A549 treated with RU486 at 1 μM for 4 hours (cell line): ENCODE measurements at places on chromosomes 5 and 9. TPM values are rescaled to one million over a fixed set of nuclear protein-coding genes. Genes with fewer than 3 reads are reported as not detected.

PDZD2 gene
- total RNA-seq = 0.08 to 0.26 TPM (median 0.13 TPM) in 4 of 5 replicates, not detected in the other

ZFP2 gene
- not detected in 5 replicates for total RNA-seq

PCDHAC2 gene
- 2.4 to 6.1 TPM (median 2.8 TPM) in 5 replicates for total RNA-seq

IL13 gene
- 0.07 to 0.24 TPM in 2 of 5 replicates, not detected in the others for total RNA-seq

ZSWIM6 gene
- total RNA-seq = 4.2 to 5.8 TPM (median 5.6 TPM) in 5 replicates

PPP3R2 gene
- total RNA-seq = not detected in 5 replicates

C5orf58 gene
- total RNA-seq = not detected in 5 replicates

IFNA13 gene
- total RNA-seq = not detected in 5 replicates

IFNK gene
- total RNA-seq = not detected in 5 replicates

TMEM161B gene
- total RNA-seq = 3.9 to 12.5 TPM (median 8.7 TPM) in 5 replicates

PCDHB12 gene
- 0.05 to 0.09 TPM in 2 of 5 replicates, not detected in the others for total RNA-seq

CCDC192 gene
- not detected in 5 replicates for total RNA-seq

NMUR2 gene
- total RNA-seq = 0.08 to 0.14 TPM in 2 of 5 replicates, not detected in the others

SIT1 gene
- total RNA-seq = not detected in 5 replicates

AGGF1 gene
- 8.5 to 15.9 TPM (median 14.5 TPM) in 5 replicates for total RNA-seq

GPX3 gene
- 14.4 to 20.9 TPM (median 18.1 TPM) in 5 replicates for total RNA-seq

IL4 gene
- total RNA-seq = not detected in 5 replicates

PCDHB7 gene
- total RNA-seq = not detected in 5 replicates

OTULIN gene
- total RNA-seq = 15.8 to 23.1 TPM (median 18.8 TPM) in 5 replicates

ADAMTS2 gene
- total RNA-seq = 0.03 to 0.19 TPM (median 0.09 TPM) in 4 of 5 replicates, not detected in the other

TRPM3 gene
- not detected in 5 replicates for total RNA-seq

BTNL3 gene
- total RNA-seq = not detected in 5 replicates

ORM2 gene
- not detected in 5 replicates for total RNA-seq

PKD2L2 gene
- total RNA-seq = not detected in 5 replicates

FOXD4L6 gene
- 0.11 TPM in 1 of 5 replicates, not detected in the others for total RNA-seq

IFNA2 gene
- total RNA-seq = not detected in 5 replicates

C8G gene
- total RNA-seq = 0.24 to 2.2 TPM (median 0.66 TPM) in 5 replicates

IL7R gene
- total RNA-seq = 0.46 to 0.91 TPM (median 0.62 TPM) in 5 replicates

OMD gene
- not detected in 5 replicates for total RNA-seq

PIP5K1B gene
- 0.03 TPM in 1 of 5 replicates, not detected in the others for total RNA-seq

SGCD gene
- 3.7 to 4.5 TPM (median 4.0 TPM) in 5 replicates for total RNA-seq

PRRT1B gene
- 0.45 to 0.97 TPM (median 0.79 TPM) in 5 replicates for total RNA-seq

PWWP2A gene
- total RNA-seq = 6.9 to 13.2 TPM (median 11.3 TPM) in 5 replicates
